HTR-8/SVneo (cell line): ENCODE measurements at places on chromosomes 11 and 22.

- no peak for DNase-seq
Observed at GRCh38 chr11:96275801-96276594, 67.0 kb downstream of the MAML2 start.

GRCh38 chr11:40998920-40999319 is 460.5 kb downstream of the LRRC4C start:
- no peak for DNase-seq

GRCh38 chr11:59355226-59355625 is 3.5 kb upstream of the OR5AN1 start:
- DNase-seq = no peak

GRCh38 chr11:134714021-134714656 is 302.1 kb upstream of the B3GAT1 start:
- DNase-seq = no peak

DNA sequence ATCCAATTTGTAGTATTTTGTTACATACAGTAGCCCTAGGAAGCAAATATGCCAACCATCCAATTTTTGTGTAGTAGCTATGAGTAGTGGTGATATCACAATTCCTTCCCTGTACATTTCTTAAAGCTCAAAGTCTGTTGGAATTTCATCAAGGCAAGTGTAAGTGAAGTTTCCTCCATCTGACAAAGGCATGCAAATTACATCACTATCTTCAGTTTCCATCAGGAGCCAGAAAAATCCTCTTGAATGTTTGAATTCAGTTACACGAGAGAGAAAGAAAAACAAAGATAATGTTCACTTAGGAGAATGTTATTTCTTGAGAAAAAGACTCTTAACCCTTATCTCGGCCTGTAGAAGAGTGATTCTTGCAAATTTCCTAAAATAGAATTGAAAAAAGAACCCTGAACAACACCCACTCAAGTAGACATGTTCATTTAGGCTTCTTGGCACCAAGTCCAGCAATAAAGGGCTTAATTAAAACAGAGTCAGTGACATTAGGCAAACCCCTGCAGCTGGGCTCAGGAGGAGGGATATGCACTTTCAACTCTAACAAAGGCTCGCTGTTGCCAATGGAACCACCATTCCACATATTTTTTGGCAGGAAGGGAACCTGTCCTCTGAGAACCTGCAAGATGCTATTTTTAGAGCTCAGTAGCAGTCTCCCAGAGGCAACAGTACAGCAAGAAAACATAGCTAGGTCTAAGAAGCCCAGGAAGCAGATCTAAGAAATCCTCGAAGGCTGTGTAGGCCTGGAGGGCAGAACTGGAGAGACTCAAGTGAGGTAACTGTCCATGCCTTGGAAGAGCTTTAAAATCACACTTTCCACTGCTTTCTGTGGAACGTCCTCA is 144.6 kb downstream of the CCDC81 start:
- DNase-seq = peak; percentile 32

GRCh38 chr11:29153078-29153477 is 863.8 kb downstream of the KCNA4 start:
- no peak for DNase-seq

DNA sequence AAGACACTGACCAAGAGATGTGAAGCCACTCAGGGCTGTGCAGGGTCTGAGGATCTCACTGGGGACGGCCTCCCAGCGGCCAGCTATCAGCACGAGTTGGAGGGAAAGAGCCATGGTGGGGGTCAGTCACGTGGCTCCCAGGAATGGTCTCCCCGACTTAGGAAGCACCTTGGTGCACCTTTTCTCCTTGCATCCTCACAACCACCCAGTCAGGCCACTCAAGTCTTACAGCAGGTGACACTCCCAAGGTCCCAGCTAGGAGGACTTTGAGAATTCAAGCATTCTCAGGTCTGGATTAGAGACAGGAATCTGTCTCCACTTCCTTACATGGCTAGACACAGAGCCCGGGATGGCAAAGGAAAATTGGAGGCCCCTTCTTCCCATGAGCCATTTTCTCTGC is 2.7 kb downstream of the RNASEH2C start:
- DNase-seq = no peak

GRCh38 chr22:29581799-29582198 is 886 bp upstream of the NIPSNAP1 start:
- DNase-seq = no peak

DNA sequence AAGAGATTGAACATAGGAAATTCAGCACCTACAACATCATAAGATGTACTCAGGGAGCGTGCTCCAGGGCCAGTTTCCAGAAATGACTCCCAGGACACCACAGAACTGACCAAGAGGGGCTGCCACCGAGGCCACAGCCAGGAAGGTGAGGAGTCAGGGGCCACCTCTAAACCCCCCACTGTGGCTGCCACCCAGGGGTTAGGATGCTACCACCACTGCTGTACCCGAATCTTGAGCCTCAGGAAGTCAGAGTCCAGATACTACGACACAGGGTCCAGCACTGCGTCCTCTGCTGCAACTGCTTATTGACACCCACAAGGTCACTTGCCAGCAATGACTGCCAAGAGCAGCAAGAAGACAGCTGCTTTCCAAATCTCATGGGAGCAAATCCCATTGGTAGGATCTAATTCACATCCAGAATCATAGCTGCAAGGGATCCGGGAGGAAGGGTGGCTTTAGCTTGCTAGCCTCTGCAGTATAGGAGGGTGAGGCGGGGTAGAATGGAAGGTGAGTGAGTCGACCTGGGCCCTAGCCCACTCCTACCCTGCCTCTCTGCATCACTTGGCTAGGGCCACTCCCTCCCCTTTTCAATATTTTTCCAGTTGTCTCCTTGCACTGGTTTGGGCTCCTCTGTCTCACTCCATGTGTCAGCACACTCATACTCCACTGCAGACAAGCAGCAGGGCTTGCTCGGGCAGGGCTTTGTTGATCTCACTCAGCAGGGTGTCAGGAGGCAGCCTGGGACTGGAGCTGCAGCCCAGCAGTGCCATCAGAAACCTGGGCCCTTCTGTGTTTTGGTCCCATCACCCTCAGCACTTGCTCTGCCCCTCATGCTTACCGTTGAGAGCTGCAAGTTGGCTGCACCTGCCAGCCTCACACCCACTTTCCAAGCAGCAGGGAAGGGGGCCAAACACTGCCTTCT is 18.1 kb upstream of the CYTH4 start:
- no peak for DNase-seq

DNA sequence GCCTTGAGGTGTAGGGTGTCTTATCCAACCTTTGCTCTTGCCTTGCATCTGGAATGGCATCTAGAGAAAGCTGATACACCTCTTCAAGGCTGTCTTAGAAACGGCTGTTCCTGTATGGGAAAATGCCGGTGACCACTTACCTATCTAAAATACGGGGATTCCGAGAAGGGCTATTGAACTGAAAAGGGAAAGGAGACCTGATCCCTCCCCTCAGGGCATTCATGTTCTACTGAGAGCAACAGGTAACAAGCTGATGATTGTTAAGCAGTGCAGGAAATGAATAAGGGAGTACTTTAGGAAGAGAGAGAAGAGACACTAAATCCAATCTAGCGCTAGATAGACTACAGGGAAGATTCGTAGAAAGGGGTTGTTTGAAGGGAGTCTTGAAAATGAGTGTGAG is 1388.1 kb downstream of the FAM181B start:
- no peak for DNase-seq

DNA sequence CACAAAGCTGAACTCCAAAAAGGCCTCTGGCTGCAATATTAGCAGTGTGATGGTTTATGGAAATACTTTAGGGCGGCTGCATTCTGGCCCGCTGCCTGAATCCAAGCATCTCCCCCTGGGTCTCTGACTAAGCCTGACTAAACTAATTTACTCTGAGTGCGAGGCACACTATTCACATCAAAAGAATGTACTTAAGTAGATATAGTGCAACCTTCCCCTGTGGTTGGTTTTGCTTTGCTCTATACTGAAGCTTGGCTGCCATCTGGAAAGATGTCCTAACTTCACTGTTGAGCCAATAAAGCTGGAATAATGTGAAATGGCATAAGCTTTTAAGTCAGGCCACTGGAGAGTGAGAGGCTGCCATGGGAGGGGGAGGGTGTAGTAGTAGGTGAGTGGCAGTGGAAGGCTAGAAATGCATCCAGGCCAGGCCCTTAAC is 321.6 kb downstream of the AASDHPPT start:
- DNase-seq = peak; percentile 71

- DNase-seq = no peak
Observed at GRCh38 chr11:12809864-12810567, 135.8 kb downstream of the TEAD1 start.

- DNase-seq = peak; percentile 68
Observed at GRCh38 chr11:36361901-36362391, 65.9 kb downstream of the PRR5L start.

- no peak for DNase-seq
Observed at GRCh38 chr11:74009230-74009547, 304 bp upstream of the UCP3 start.

DNA sequence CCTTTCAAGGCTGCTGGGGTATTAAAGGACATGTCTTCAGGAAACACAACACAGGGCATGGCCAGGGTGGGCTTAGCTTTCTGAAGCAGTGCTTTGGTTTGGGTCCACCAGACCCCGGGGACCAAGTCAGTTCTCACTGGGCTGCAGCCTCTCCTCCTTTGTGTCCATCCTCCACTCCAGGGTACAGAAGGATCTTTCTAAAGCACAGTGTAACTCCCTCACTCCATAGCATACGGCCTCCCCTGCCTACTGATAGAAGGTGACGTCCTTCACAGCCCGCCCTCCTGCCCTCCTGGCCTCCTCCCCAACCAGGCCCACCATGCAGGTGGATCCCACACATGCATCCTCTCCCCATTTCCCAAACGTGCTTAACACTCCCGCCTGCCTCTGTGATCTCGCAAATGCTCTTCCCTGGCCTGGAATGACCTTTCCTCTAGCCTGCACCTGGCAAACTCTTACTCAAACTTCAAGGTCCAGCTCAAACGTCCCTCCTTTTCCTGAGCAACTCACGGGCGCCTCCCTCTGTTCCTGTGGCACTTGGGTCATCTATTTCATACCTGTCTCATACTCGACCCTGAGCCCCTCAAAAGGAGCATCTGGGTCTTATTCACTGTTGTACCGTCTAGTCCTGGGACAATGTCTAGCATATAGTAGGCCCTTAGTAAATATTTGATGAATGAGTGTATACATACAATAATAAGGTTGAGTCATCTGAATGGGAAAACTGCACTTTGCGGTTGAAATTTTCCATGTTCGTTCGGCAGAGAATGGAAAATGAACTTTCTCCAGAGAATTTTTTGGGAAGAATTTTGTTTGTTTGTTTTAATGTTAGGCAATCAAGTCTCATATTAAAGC is 187.7 kb downstream of the EFCAB6 start:
- DNase-seq = no peak
